ENCODE measurements at places on chromosomes 3 and 15.
A peak's percentile ranks its signal among the peaks of the same experiment; 100 is the strongest.

DNA sequence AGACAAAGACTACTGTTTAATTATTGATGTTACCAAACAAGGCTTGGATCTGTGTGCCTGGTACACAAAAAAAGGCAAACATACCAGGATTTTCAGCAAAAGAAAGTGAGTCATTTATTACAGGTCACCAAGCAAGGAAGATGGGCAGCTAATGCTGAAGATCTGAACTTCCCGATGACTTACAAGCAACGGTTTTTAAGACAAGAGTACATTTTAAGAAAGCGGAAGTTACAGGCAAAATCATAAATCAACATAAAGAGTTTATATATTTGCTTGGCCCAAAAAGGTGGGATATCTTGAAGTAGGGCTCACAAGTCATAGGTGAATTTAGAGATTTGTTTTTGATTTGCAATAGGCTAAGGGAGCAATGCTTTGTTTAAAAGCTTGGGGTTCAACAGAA lies 125.4 kb upstream of the SPATA16 start:
- DNase-seq = no peak

DNA sequence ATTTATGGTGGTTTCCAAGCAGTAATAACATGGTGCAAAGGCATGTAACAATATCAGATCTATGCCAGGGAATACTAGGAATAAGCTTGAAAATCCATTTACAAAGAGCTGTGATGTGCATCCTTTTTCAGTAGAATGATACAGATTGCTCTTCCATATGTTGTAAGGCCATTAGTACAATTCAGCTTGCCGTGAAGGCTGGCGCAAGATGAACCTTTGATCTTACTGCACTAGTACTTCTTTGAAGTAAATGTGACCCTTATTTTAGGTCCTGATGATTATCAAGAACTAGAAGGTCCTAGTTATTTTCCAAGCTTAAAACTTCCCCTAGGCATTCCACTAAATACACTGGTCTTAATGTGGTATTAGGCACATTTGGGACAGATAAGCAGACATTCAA lies 210.1 kb upstream of the CD96 start:
- no peak for DNase-seq

GRCh38 chr3:8490079-8490552 lies 11.5 kb upstream of the LMCD1 start:
- peak; percentile 62 for DNase-seq

GRCh38 chr3:12921736-12922135 lies 80.4 kb upstream of the RPL32 start:
- DNase-seq = no peak

- DNase-seq = no peak
These were observed 134.0 kb downstream of the LPP start for GRCh38 chr3:188287762-188288505.

GRCh38 chr3:124168271-124168670 lies 176.3 kb upstream of the ROPN1 start:
- DNase-seq = no peak

- no peak for DNase-seq
These were observed 106.2 kb upstream of the PRR20G start for GRCh38 chr3:127394031-127394430.

- no peak for DNase-seq
These were observed 77.6 kb upstream of the CHD2 start for GRCh38 chr15:92822216-92823144.

DNA sequence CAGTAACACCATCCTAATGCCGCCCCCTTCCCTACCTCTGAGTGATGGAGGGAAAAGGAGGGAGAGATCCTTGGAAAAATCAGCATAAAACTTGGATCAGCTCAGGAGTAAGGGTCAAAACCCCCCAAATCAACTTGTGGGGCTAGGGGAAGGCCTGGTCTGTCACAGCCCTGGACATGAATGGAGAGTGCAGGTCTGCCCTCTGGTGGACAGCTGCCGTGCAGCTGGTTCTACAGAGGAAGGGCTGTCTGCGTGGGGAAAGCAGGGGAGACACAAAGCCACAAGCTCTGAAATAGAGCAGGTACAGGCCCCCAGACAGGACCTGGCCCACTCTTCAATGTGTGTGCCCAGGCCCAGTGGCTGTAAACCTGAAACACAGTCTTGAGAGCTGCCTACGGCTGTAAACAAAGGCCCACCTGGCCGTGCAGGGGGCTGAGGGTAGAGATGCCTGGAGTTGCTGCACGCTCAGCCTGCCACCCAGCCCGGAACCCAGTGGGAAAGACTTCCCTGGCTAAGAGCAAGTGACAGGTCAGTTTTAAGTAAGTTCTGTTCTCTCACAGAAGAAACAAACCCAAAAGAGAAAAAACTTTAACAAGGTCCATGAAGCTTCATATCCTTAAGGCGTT lies 16.4 kb downstream of the CLK3 start:
- no peak for DNase-seq

DNA sequence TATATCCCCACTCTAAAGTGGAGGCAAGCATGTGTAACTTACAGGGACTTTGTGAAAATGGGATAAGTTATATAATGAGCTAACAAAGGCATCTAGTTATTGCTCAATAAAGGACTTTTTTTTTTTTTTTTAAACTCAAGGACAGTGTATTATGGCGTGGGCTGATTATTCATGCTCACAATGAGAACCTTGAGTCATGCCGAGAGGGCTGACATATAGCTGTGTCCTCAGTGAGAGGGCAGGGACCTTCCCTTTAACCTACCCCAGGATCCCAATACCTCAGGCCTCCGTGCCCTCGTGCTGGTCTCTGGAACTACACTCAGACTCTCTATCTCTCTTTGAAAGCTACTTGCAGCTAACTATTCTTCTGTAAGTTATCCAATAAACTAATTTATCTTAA lies 319.9 kb upstream of the ICE2 start:
- no peak for DNase-seq

GRCh38 chr3:127588806-127589577 lies 1.5 kb downstream of the TPRA1 start:
- DNase-seq = no peak

DNA sequence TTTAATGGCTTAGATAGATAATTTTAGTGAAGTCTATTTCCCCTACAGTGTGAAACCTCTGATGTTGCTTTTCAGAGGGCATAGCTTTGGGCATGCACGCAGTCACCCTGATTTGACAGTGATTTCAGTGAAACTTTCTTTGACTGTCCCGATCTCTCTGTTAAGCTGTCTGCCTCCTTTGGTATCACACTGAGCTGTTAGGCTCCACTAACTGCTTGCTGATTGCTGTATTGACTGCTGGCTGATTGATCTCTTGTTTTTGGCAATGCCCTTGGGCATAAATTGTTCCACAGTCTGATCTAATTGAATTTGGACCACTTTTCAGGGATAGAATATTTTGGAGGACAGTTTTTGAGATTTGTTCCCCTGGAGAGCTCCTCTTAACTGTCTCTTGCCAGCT lies 68.5 kb upstream of the CCDC54 start:
- DNase-seq = no peak

DNA sequence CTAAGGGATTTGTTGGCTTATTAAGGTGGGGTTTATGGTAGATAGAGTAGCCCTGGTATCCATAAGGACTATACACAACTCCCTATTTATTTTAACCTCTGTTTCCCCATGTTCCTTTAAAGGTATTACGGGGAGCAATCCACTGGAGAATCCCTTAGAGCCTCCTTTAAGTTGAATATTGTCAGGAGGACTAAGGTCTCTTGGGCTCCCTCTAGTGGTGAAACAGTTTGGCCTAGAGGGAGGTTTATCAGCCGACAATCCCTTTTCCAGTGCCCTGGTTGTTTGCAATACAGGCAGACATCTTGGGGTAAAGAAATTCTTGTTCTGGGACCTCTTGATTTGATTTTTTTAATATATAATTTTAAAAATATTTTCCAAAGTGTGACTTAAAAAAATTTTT lies 12.9 kb downstream of the OPA1 start:
- no peak for DNase-seq

DNA sequence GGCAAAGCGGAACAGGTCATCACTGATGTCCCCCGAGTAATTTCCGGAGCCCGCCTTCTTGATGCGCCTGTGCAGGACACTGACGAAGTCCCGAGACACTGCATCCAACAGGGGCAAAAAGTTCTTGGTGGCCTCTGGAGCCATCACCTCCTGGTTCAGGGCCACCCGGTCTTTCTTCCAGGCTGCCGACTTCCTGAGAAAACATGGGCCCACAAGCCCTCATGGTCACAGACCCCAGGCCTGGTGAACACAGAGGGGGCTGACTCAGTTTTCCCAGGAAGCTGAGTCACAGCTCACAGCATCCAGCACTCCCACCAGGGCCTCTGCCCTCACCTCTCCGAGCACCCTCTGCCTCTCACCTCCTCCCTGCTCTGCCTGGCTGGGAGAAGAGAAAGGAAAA lies 22.4 kb downstream of the CYP11A1 start:
- DNase-seq = no peak
